ENCODE measurements at places on chromosomes 2 and 18. TPM values are rescaled to one million over a fixed set of nuclear protein-coding genes. Genes with fewer than 3 reads are reported as not detected.

Gene GPR155
- 2.5 TPM for total RNA-seq

DNA sequence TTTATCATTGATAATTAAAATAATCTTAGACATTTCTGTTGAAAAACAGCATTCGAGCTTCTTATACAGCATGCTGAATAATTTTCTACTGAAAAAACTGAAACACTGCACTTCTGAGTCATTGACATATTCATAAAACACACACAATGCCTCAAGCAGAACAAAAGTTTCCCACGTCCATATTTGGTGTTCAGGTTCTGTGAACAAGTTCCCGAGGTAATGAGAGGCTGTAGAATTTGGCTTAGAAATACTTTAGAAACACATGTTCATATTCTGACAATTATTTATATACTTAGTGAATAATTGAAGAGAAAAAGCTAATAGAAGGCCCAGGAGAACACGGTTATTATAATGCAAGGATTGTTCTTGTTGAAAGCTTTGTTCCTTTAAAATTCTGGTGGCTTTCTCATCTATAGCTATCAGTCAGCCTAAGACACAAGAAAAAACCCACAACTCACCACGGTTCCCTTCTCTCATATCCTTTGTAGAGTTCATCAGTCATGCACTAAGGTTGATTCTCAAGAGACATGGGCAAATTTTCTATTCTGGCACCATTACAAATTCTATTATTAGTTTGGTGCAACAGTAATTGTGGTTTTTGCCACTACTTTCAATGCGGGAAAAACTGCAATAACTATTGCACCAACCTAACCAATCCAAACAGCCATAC lies 194.4 kb downstream of the TMX3 start:
- peak; percentile 83 for DNase-seq

- peak; percentile 13 for DNase-seq
These were observed 110.6 kb upstream of the IL1R2 start for GRCh38 chr2:101881131-101881530.

GRCh38 chr2:109208951-109209335 lies 79.9 kb downstream of the SH3RF3 start:
- DNase-seq, result no peak

GRCh38 chr2:73516033-73516432 lies 126.2 kb downstream of the NAT8 start:
- DNase-seq, result peak; percentile 35

GRCh38 chr18:79353267-79353666 lies 42.5 kb upstream of the NFATC1 start:
- no peak for DNase-seq

DNA sequence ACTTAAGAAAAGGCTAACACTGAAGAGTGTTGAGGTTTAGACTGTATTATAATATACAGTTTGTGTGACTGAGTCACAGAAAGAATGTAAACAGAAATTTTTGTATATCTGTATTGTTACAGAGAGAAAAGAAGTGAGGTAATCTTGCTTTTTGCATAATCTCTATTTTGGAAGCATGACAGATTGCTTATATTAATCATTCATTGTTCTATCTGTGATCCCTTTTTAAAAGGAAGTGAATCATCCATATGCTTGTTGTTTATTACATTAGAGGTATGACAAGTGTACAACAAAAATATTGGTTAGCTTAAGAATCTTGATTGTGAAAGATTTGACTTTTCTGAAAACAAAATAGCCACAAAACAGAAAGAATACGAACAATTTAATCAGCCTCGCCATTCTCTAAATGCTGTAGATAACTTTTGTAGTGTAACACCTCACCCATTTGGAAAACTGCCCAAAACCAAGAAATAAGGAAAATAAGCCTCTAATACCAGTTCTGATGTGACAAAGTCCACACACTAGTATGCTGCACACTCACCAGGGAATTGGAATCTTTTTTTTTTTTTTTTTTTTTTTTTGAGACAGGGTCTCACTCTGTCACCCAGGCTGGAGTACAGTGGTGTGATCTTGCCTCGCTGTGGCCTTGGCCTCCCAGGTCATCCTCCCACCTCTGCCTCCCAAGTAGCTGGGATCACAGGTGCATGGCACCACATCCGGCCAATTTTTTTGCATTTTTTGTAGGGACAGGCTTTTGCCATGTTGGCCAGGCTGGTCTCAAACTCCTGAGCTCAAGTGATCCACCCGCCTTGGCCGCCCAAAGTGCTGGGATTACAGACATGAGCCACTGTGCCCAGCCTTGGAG lies 91.5 kb upstream of the LPIN2 start:
- DNase-seq, result peak; percentile 56

GRCh38 chr18:8367217-8367988 lies 241.8 kb upstream of the RAB12 start:
- peak; percentile 18 for DNase-seq

GRCh38 chr2:119477113-119477505 lies 45.5 kb downstream of the TMEM37 start:
- no peak for DNase-seq

DNA sequence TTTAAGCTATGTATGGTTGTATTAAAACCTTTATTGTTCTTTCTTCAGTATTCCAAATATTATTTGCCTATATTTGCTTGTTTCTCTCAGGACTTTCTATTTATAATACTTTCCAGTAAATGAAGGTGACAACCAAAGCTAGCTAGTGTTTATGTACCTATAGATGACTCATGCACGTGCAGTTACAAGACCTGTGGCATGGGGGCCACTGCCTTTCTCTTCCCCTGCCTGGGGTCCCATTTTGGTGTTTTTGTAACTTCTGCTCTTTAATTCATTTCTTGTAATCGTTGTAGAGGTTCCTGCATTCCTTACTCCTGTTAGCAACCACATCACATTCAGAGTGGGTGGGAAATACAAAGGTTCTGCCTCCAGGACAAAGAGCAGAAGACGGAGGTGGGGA lies 364.6 kb downstream of the PTPRM start:
- DNase-seq, result no peak

- no peak for DNase-seq
These were observed 257.1 kb downstream of the ACKR3 start for GRCh38 chr2:236826606-236827156.
